ENCODE measurements at places on chromosomes 16 and 17.
A peak's percentile ranks its signal among the peaks of the same experiment; 100 is the strongest.

DNA sequence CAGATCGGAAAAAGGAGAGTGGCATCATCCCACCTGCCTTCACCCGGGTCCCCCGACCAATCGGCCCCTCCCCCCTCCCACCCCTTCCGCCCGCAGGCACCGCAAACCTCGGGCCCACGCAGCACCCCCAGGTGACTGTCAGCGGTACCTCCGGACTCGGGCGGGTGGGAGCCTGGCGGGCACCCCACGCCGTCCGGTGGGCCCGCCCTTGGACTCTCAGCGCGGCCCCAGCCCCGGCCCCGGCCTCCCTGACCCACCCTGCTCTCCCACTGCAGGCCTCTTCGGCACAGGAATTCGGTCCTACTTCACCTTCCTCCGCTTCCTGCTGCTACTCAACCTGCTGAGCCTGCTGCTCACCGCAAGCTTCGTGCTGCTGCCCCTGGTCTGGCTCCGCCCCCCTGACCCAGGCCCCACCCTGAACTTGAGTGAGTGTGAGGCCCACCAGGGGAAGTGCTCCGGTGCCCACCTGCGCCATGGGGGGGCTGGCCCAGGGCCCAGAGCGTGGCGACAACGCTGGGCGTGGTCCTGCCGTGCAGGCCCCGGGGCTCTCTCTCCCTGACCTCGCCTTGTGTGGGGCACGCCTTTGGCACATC, 1.6 kb downstream of the TMC8 start:
- peak; percentile 65 for DNase-seq

DNA sequence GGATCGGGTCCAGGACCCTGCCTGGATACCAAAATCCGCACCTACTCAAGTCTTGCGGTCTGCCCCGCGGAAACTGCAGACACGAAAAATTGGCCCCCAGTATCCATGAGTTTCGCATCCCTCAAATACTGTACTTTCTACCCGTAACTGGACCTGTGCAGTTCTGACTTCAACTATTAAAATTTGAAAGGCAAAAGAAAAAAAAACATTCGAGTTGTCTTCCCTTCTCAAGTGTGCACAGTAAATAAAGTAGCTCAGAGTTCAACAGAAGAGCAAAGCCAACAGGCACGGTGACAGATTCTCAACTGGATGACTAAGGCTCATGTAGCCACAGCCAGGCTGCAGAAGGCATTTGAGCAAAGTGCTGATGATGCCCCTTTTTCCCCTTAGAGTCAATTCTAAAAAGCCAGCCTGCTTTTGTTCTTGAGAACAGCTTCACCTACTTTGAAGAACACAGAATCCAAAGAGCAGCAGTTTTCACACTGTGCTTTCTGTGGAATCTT, 32.5 kb downstream of the MARF1 start:
- DNase-seq: no peak

DNA sequence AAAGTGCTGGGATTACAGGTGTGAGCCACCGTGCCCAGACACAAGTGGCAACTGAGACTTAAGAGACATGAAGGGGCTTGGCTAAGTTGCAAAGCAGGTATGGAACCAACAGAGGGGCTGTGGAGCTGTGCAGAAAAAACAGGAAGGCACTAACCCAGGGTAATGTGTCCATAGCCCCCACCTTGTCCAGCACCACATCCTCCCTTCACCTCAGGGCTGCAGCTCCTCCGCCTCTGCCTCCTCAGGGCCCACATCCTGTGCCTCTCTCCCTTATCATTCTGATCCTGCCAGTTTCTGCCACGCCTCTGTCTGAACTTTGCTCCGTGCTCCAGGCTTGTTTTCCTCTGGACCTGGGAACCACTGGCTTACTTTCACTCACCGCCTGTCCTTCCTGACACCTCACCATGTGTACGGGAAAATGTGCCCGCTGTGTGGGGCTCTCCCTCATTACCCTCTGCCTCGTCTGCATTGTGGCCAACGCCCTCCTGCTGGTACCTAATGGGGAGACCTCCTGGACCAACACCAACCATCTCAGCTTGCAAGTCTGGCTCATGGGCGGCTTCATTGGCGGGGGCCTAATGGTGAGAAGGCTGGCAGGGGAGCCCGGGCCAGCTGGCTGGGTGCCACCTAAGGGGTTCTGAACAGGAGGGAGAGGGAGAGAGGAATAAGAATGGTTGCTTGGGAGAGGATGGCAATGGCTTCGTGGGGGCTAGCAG, at the start of gene TM4SF5:
Gene TM4SF5 (plus strand): TSS at position 368 of the 716 bp plus-strand sequence. CDS start 37 bp downstream, at position 405.
- DNase-seq: no peak

DNA sequence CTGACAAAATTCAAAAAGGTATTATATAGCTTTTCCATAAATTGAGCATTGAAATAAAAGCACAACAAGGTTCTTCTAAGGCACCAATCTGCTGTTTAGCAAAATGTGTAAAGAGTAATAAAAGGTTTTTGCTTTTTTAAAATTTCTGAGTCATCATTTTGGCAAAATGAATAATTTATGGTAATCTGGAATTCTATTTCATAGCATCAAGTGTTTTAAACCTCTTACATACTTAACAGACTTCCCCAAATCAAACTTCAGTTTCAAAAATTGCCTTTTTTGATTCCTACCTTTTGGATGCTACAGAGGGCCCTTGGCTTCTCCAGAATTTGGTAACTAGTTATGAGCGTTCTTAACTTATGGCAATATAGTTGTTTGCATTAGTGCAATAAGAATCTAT, 154.0 kb upstream of the ELAC2 start:
- no peak for DNase-seq

All from activated T-helper 1 cell treated with anti-CD3 and anti-CD28 coated beads, Interleukin-12 subunit alpha, Interleukin-12 subunit beta, Interleukin-2, Interleukin-4 antibody, amounts not matched to agents 30 ng/mL and 10 ng/mL and 1 ng/mL, durations not matched to agents 14 hours and 24 hours and 36 hours (primary cell).